ENCODE measurements at places on chromosomes 12 and 14. TPM values are rescaled to one million over a fixed set of nuclear protein-coding genes. Genes with fewer than 3 reads are reported as not detected.

- no peaks in the 10 kb centered on the region for H3K27me3 ChIP-seq
- H3K36me3 ChIP-seq: no peaks in the 10 kb centered on the region
- H3K4me3 ChIP-seq: no peak overlapping the region
These were observed 127.5 kb downstream of the MED13L start for GRCh38 chr12:116150001-116150400.

- H3K27me3 ChIP-seq: no peaks in the 10 kb centered on the region
- H3K27ac ChIP-seq: no peak overlapping the region
- no peak overlapping the region for H3K4me3 ChIP-seq
- H3K4me1 ChIP-seq: no peaks in the 10 kb centered on the region
- H3K36me3 ChIP-seq: no peaks in the 10 kb centered on the region
These were observed 28.9 kb downstream of the PTGER2 start for GRCh38 chr14:52342849-52343596.

Gene GALNT6
- total RNA-seq: 40.4 TPM

DNA sequence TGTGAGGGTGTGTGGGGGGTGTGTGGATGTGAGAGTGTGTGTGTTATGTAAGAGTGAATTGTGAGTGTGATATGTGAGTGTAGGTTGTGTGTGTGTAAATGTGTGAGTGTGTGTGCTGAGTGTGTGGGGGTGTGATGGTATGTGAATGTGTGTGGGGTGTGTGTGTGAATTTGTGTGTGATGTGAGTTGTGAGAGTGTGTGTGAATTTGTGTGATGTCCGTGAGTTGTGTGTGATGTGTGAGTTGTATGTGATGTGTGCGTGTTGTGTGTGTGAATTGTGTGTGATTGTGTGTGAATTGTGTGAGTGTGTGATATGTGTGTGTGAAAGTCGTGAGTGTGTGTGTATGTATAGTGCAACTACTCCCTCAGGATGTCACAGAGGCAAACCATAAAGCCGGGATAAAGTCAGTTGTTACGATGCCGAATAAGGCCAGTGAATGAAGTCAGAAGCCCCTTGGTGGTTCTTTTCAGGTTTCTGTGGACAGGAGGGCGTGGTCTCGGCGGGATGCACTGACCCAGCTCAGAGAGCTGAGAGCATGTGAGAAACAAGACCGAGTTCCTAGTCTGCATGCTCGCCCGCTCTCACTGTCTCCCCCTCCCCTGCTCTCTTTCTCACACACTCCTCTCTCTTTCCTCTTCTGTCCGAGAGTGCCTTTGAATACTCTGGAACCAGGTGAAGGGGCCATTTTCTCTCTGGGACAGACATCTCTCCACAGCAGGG is 71.8 kb upstream of the MAX start:
- no peaks in the 10 kb centered on the region for H3K36me3 ChIP-seq
- no peak for DNase-seq
- no peaks in the 10 kb centered on the region for H3K27me3 ChIP-seq

DNA sequence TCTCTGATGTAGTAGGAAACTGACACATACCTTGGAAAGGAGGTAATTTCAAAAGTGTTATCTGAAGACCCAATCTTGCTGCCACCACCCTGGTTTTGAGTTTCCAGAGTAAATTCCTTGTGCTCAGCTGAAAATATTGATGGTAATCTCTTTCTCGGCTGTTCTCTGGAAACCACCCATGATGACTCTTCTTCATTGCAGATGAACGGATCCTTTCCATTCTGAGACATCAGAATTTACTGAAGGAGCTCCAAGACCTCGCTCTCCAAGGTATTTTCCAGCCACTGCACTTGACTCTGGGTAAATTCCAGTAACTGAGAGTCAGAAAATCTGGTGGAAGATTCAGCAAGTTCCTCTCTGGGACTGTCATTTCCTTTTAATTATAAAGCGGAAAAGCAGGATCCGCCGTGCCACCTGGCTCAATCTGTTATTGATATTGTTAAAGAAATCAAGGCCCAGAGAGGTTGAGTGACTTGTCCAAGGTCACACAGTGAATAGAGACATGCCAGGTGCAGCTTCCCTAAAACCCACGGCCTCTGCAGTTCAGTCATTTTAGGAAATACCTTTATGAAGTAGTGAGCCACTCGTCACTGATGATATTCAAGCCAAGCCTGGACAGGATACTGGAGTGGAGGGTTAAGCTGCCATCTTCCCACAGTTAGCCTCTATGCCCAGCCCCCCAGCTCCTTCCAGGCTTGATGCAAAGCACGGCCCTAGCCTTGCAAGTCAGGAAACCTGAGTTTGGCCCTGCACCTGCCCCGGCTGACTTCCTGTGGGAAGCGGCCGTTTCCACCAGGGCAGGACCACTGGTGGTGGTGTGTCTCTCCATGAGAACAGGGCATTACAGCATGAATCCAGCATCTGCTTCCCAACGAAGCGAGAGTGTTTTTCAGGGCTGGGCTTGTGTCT is 4.7 kb downstream of the CHGA start:
- H3K27ac ChIP-seq: no peak overlapping the region
- H3K27me3 ChIP-seq: no peaks in the 10 kb centered on the region
- no peak for DNase-seq
- H3K4me3 ChIP-seq: no peak overlapping the region

Gene ABHD12B
- total RNA-seq: not detected

GRCh38 chr14:45251912-45252311 is 1.1 kb downstream of the MIS18BP1 start:
- peak; percentile 67 for DNase-seq
- H3K36me3 ChIP-seq: no peaks in the 10 kb centered on the region
- peaks cover 8% of the 10 kb centered on the region for H3K4me1 ChIP-seq
- H3K27ac ChIP-seq: peak overlapping the region; percentile 85
- no peaks in the 10 kb centered on the region for H3K27me3 ChIP-seq

DNA sequence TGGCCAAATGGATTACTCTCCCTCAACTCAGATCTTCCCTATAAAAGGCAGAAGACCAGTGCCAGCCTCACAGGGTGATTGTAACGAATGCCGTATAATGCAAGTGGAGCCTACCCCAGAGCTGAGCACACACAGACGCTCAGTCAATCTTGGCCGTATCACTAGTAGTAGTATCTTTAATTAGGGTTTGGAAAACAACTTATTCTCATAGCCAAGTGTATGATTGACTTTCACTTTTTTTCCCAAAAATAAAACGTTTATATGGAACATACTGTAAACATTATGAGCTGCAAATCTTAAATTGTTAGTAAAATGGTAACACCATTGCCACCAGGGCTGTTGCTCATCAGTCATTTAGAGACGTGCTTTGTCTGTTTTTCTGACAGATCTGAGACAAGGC is 30.4 kb downstream of the PLEKHG7 start:
- no peak overlapping the region for H3K27ac ChIP-seq
- no peaks in the 10 kb centered on the region for H3K36me3 ChIP-seq
- DNase-seq: no peak
- H3K27me3 ChIP-seq: no peaks in the 10 kb centered on the region
- H3K4me3 ChIP-seq: no peak overlapping the region
- no peaks in the 10 kb centered on the region for H3K4me1 ChIP-seq

DNA sequence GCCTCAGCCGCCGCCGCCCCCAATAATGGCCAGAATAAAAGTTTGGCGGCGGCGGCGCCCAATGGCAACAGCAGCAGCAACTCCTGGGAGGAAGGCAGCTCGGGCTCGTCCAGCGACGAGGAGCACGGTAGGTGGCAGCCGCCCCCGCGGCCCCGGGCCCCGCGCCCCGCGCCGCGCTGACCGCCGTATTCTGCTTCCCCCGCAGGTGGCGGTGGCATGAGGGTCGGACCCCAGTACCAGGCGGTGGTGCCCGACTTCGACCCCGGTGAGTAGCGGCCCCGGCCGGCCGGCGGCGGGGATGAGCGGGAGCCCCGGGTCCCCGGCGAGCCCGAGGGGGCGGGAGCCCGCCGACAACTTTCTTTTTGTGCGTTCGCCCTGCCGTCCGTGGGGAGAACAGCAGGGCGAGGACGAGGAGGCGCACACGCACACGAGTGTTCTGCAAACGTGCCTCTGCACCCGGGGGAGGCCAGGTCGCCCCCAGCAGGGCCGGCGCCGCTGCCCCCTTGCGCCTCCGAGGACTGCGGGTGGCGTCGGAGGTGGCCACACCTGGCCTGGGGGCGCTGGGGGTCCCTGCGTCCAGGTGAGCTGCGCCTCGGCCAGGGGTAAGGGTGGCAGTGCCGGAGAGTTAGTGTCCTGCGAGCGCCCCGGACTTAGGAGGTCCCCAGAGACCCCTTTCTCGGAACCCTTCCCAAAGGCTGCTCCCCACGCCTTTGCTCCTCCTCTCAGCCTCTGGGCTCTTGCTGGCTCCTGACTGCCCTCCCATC is 794 bp downstream of the RCOR1 start:
- H3K27ac ChIP-seq: peak overlapping the region; percentile 51
- no peaks in the 10 kb centered on the region for H3K36me3 ChIP-seq
- no peaks in the 10 kb centered on the region for H3K27me3 ChIP-seq
- no peak for DNase-seq
- peak overlapping the region; percentile 86 for H3K4me3 ChIP-seq
